ENCODE measurements at places on chromosomes 7 and 10.

- no peak for DNase-seq
These were observed 36.1 kb downstream of the RALA start for GRCh38 chr7:39659356-39660013.

DNA sequence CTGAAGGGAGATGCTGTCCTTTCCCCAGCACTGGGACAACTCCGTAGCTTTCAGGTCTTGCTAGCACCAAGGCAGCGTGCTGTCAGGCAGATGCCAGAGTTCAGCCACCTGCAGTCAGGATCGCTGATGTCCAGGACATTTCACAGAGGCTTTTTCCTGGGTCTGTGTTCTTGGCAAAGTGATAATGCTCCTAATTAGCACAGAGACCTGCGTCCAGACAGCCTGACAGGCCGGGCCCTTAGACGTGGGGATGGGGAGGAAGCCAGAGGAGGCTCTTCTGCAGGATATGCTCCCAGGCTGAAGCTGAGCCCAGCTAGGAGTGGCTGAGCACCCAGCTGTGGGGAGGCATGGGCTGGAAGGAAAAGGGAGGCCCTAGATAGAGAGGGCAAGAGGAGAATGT is 82.5 kb upstream of the TBX20 start:
- no peak for DNase-seq

GRCh38 chr7:70015353-70015752 is 417.1 kb downstream of the AUTS2 start:
- no peak for DNase-seq

DNA sequence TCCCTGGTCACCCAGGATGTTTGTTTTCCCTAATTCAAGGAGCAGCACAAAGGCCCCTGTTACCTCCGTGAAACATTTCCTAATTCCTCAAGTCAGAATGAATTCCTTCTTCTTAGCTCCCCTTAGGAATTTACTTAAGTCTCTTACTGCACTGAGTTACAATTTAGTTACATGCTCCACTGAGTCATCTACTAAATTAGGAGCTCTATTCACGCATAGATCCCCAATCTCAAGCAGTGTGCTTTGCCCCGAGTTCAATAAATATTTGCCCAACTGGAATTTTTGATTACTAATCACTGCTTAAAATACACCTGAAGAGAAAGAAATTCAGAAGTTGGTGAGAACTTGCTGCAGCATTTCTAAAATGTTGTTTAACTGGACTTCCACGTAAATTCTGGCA is 329.4 kb upstream of the MYO3A start:
- DNase-seq: no peak
